ENCODE measurements at places on chromosomes 1 and 21.
A peak's percentile ranks its signal among the peaks of the same experiment; 100 is the strongest.

DNA sequence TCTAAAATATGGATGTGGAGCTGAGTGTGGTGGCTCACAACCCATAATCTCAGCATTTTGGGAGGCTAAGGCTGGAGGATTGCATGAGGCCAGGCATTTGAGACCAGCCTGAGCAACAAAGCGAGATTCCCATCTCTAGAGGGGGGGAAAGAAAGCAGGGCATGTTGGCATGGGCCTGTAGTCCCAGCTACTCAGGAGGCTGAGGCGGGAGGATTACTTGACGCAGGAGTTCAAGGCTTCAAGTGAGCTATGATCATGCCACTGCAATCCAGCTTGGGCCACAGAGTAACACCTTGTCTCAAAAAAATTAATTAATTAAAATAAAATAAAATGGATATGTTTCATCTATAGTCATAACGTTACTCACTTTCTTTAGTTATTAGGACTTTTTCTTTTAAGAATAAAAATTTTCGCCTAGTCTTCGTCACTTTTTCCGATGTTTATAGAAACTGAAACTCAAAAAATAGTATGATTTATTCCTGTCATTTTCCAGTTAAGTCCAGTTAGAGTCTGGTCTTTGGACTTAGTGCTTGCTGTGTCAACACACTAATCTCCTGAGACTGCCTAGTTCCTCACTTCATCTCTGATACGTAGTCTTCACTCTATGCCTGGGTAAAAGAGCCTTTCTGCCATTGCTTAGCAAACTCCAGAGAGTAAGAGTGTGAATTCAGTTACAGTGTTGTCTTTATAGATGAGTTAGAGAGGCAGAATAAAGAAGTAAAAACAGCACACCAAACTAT lies 28.0 kb downstream of the IARS2 start:
- no peak for DNase-seq

GRCh38 chr21:42461881-42462877 lies 33.8 kb downstream of the RSPH1 start:
- DNase-seq = peak; percentile 74

DNA sequence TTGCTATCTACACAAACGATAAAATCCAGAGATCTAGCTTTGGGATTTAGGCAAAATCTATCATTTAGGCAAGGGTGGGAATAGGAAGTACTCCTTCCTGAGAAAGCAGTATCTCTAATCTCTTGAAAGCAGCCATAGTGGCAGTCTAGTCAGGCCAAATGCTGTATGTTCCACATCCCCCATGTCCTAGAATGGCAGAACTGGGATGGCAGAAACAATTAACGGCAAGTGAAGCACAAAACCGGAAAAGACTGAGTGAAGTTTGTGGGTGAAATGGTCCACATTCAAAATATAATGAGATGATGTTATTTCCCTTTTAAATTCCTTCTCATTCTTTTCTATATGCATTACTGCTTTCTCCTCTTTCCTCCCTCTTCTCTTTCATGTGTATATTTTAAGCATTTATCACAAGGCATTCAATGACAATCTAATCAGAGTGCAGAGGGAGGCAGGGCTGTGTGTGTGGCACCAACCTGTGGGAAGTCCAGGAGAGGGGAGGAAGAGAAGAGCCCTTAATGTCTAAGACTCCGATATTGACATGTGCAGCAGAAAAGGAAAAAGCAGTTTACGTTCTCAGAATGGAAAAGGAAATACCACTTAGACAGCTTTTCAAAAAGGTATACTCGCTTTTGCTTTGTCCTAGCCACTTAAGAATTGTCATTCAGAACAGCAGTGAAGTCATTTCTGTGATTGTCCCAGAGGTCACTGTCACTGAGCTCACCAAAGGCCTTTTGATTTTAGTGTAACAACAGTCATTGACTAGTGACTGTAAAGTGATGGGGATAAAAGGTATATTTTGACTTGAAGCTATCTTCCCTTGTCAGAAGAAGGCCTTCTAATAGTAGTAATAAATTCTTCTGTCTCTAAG lies 42.3 kb upstream of the TADA1 start:
- no peak for DNase-seq

DNA sequence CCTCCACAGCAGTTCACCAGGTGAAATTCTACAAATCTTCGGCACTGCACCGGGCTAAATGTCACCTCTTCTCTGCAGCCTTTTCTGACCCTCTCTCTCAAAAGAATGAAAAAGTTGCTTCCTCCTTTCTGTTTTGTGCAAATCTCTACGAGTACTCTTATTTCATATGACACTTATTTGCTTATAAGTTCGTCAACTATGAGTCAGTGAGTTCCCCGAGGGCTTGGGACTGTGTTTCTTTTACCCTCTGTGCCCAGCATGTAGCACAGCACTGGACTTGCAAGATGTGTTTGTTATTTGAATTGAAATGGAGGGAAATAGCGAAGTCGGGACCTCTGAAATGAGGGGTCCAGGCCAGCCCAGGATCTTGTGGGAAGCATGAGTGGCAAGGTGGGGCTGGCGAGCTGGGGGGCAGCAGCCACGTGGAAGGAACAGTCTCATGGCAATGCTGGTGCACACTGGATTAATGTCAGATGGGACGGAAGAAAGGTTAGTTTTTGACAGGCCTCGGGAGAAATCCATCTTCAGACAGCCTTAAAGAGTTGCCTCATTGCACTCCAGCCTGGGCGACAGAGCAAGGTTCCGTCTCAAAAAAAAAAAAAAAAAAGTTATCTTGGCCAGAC lies 6.2 kb downstream of the SLC6A9 start:
- no peak for DNase-seq

GRCh38 chr21:31623664-31624063 lies 35.8 kb upstream of the SOD1 start:
- DNase-seq = no peak

GRCh38 chr1:177556163-177556562 lies 385.4 kb downstream of the BRINP2 start:
- DNase-seq = no peak

DNA sequence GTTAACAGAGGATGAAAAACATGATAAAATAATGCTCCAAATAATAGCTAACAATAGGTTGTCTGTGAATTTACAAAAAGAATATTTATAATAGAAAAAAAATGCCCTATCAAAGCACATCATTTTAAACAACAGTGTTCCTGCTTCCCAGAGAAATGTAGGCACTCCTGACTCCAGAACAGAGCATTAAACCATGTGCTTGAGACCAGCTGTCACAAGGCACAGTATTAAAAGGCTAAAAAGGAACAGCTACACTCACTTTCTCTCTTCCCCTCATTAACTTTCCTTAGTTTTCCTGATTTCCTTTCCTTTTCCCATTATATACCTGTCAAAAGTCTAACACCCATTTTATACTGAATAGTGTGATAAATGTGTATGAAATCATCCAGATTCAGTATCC lies 10.9 kb downstream of the VAV3 start:
- no peak for DNase-seq

DNA sequence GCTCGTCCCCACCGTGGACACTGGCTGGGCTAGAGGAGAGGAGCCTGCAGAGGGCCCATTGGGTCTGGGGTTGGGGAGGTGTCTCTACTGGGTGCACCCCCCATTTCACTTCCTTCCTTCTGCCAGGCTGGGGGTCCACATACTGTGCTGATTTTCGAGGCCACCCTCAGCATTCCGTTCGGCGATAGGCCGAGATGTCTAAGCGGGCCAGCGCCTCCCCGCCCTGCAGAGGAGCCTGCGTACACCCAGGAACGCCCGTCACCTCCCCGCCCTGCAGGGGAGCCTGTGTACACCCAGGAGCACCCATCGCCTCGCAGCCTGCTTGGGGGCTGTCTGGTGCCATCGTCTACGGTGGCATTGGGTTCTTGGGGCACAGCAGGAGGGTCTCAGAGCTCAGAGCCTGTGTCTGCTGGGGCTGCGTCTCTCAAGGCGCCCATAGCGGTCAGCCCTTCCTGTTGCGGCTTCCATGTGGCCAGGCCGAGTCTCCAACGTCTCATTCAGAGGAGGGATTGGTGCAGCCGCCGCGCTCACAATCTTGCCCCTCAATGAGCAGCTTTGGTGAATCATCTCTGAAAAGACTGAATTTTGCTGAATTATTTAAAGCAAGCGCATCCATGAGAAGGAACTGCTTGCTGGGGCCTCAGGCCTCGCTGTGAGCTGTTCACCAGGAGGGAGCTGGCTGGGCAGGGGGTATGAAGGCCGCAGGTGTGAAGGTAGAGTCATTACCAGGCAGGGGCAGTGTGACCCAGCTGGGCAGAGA lies 30.7 kb upstream of the AGPAT3 start:
- no peak for DNase-seq

GRCh38 chr1:8427493-8427892 lies 109.6 kb downstream of the SLC45A1 start:
- no peak for DNase-seq

GRCh38 chr1:209106861-209107260 lies 476.7 kb upstream of the CAMK1G start:
- DNase-seq = no peak

DNA sequence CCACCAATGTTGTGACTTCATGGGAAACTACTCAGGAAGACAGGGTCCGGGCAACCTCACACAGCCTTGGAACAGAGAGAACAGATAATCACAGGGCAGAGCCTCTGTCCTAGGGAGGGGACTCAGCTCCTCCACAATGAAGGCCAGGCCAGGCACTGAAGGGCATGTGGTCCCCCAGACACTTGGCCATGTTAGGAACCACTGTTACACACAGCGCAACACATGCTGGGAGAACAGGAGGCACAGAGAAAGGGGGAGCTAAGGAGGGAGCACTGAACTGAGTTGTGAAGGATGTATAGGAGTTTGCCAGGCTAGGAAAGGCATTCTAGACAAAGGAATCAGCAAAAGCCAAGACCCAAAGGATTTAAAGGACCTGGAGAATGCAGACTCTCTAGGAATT lies 127.6 kb downstream of the DMRTB1 start:
- no peak for DNase-seq

DNA sequence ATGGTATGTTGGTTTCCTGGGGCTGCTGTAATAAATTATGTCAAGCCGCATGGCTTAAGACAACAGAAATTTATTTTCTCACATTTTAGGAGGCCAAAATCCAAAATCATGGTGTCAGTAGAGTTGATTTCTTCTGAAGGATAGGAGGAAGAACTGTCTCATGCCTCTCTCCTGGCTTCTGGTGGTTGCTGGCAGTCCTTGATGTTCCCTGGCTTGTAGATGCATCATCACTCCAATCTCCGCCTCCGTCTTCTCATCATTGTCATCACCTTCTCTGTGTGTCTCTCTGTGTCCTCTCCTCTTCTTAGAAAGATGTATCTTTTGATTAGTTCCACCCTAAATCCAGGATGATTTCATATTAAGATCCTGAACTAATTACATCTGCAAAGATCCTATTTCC lies 124.7 kb upstream of the CTTNBP2NL start:
- no peak for DNase-seq

GRCh38 chr1:246798606-246799496 lies 74.6 kb downstream of the SCCPDH start:
- DNase-seq = no peak

GRCh38 chr1:66505671-66506392 lies 28.1 kb upstream of the SGIP1 start:
- no peak for DNase-seq

GRCh38 chr1:185317886-185318310 lies 855 bp upstream of the IVNS1ABP start:
- peak; percentile 31 for DNase-seq

- no peak for DNase-seq
Observed at GRCh38 chr21:36980280-36981048, 14.0 kb upstream of the HLCS start.

GRCh38 chr21:39452970-39453342 lies 1.2 kb downstream of the SH3BGR start:
- no peak for DNase-seq

DNA sequence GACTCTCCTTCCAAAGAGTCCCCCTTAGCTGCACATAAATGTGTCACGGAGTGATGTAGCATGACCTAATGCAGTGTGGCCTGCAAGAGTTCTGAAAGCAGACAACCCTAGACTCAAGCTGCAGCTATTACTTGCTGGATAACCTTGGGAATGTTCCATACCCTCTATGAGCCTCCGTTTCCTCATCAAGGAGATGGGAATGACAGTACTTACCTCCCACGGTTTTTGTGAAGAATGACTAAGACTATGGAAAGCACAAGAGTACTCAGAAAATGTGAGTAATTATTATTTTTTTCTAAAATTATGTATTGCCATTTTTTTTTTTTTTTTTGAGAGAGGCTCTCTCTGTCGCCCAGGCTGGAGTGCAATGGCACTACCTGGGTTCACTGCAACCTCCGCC lies 3.0 kb downstream of the TTC39A start:
- DNase-seq = no peak

GRCh38 chr1:76121850-76122249 lies 47.3 kb downstream of the ST6GALNAC3 start:
- no peak for DNase-seq

DNA sequence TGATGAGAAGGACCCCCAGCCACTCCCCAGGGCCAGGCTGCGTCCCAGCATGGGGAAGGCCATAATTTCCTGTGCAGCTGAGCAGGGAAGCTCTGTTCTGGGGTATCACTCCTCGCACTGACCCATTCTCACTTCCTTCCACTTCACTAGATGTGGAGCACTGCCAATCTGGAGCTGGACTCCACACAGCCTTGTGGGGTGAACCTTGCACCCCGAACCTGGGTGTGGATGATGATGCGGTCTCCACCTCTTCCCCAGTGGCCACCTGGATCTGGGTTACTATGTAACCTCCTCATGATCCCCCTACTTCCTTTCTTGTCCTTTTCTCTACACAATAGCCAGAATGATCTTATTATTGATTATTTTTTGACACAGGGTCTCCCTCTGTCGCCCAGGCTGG lies 36.7 kb downstream of the CTNNBIP1 start:
- DNase-seq = no peak

DNA sequence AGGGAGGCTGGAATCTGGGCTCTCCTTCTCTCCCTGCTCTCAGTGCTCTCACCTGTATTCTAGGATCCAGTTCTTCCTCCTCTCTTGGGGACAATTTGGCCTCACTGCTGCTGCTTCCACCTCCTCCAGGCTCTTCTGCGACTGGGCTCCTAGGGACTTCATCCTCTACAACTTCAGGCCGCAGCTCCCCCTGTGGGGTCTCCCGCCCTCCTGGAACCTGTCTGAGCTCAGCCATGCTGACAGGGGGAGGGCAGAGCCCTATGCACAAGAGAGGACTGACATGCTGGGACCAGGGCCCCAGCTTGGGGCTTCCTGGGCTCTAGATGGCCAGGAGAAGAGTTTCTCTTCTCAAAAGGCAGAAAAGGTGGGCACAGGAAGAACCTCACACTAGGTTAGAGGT lies 1.0 kb downstream of the SH3BP5L start:
- DNase-seq = no peak

GRCh38 chr1:68346188-68346808 lies 103.5 kb downstream of the RPE65 start:
- no peak for DNase-seq

- no peak for DNase-seq
Observed at GRCh38 chr1:192045131-192045530, 113.1 kb upstream of the RGS18 start.

- DNase-seq = no peak
Observed at GRCh38 chr1:65104854-65105534, 43.0 kb upstream of the AK4 start.

DNA sequence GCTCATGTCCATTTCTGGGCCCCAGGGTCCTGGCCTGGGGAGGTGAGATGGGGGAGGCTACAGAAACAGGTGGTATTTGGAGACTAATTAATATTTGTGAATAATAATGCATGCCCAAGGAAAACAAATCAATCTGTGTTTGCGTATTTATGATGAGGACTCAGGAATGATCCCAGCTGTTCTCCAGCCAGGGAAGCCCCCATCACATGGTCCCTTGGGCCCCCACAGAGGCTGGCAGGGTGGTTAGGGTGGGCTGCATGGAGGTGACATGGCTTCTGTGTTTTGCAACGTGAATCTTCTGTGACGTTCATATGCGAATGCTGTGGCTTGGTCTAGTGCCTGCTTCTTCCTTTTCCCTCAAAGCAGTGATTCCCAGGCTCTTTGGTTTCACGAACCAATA lies 10.5 kb downstream of the PTPRF start:
- no peak for DNase-seq

All from NCI-H2107 (cell line).